Neural progenitor cell (in vitro differentiated cells): ENCODE measurements at places on chromosomes 4 and X. TPM values are rescaled to one million over a fixed set of nuclear protein-coding genes. Genes with fewer than 3 reads are reported as not detected.

GRCh38 chr4:150904671-150905070 is 110.4 kb downstream of the LRBA start:
- no peak for DNase-seq

DNA sequence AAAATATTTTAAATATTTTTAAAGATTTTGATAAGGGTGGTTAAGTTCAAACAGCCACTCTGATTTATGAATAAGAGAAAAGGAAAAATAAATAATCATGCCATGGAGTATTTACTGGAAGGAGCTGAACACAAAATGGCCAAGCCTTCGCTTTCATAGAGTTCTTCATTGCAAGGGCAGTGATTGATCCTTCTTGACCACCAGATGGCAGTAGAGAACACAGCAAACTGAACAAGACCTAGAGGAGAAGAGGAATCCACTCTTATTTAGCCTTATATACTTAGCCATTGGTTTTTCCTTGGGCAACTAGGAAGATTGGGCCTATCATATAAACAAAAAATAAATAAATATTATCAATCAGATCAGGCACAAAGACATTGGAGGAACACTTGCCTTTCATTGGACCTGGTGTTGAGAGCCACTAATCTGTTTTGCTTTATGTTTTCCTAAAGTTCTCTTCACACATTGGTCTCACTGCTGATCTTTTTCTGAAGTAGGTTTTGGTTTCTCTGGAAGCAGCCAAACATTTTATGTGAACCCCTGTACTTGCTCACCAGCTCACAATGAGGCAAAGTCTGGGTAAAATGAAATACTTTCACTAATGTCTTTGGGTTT is 58.1 kb upstream of the PARM1 start:
- peak; percentile 87 for DNase-seq

DNA sequence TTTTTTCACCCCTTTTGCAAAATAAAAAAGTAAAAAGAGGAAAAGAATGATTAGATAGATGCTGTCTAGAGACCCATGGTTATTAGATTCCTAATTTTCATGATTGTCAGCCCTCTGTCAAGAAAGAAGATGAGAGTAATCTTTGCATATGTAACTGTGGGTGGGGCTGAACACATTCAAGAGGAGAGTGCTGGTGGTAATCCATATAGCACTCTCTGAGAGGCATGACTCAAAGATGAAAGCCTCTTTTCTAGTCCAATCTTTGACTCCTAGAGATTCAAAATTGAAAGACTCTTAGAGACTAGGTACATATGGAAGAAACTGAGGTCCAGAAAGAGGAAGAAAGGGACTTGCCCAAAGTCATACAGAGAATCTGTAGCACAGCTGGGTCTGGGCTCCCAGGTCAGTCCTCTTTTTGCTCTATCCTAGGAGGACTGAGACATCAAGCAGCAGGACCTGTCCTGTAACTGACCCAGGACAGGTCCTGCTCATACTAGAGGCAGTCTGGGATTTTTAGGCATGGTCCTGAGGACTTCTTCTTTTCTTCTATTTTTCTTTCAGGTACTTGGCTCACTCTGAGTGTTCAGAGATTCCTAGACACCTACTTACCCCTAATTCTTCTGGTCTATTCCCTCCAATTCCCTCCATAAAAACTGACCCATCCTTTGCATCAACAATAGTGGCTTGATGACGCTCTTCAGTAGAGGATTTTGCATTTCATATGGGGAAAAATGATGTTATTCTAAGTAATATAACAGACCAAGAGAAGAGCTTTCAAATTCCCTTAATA is 23.8 kb downstream of the VSIG4 start:
- no peak for DNase-seq

The TRPC5OS gene
- total RNA-seq: not detected in 2 replicates

GRCh38 chr4:40363382-40363920 is 28.3 kb downstream of the CHRNA9 start:
- DNase-seq: no peak

DNA sequence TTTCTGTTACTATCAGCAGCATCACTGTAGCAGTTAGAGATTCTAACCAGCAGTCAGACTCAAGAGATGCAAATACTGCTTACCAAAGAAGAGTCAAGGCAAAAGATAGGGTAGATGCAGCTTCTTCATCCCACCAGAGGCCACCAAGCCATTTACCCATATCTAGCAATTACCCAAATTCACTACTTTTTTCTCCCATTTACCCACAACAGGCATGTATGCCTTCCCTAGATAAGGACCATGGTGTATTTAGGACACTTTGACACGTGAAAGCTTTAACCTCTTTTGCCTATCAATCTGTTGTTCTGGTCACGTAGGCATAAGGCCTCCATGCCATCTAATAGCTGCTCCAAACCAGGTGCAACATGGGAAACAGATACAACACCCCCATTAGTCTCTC is 5.6 kb downstream of the LARP7 start:
- DNase-seq: no peak

GRCh38 chr4:188647820-188648370 is 508.7 kb downstream of the TRIML1 start:
- DNase-seq: no peak

DNA sequence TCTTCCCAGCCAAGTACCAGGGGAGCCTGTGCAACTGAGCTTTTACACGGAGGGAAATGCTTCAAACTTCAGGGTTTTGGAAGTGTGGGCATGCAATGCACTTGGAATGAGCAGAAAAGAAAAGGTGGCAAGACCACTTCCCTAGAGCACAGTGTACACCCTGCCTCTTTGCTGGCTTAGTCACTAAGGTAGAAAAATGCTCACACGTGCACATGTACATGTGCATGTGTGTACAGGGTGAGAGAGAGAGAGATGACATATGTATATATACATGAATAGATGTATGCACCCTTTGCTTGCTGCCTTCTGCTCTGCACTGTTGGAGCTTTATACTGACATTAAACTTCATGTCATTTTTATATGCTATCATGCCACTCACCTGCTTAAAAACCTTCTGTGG is 7.9 kb upstream of the KLF3 start:
- no peak for DNase-seq

DNA sequence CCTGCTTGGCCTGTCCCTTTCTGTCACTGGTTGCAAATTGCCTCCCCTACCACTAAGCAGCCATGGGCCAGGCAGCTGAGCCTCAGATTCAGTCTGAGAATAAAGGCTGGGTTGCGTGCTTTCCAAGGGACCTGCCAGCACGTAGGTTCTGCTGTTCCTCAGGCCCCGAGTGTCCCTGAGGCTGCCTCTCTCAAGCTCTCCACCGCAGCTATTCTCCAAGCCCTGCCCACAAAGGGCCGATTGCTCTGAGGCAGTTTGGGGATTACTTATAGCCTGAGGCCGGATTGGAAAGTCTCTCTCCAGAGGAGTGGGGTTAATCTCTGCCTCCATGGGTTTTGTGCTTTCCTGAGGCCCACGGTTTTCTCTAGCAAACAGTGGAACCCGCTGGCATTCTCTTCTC is 590.7 kb downstream of the BCOR start:
- DNase-seq: peak; percentile 55

The GAGE2A gene
- total RNA-seq: not detected in 2 replicates

GRCh38 chr4:145887241-145887991 is 51.2 kb downstream of the ZNF827 start:
- DNase-seq: no peak
